Retinal pigment epithelial cell (primary cell): ENCODE measurements at places on chromosomes 12 and 14.

DNA sequence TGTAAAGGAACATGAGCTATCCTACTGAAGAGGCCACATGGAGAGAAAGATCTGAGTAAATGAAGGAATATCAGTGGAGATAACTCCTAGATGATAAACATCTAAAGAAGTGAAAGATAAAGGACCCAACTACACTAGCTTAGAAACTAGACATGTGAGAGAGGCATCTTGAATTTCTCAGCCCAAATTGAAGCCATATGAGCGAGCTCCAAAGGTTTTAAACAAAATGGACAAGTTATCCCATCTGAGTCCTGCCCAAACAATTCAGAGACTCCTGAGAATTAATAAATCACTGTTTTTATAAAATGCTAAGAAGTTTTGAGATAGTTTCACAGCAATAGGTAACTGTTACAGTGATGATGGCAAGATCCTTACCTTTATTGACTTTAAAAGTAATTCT, 438.9 kb downstream of the NAV3 start:
- no peak for DNase-seq

GRCh38 chr14:96710060-96710666, 87.0 kb upstream of the VRK1 start:
- DNase-seq: no peak

GRCh38 chr12:3354586-3354985, 136.4 kb upstream of the PRMT8 start:
- DNase-seq: no peak

DNA sequence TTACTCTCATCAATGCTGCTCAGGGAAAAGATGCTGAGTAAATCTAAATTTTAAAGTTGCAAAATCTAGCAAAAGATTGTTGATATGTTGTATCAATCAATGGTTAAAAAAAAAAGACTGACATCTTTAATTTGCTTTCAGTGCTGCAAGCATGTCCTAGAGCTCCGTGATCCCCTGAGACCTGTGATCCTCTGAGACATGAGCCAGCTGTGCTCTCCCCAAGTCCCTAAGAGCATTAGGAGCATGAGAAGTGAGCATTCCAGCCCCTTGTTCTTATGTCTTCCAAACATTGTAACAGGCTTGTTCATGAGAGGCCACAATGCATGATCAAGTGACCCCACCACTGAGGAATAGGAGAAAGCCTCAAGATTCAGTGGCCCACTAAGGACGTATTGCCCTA, 116.6 kb downstream of the DAD1 start:
- DNase-seq: no peak

GRCh38 chr12:93167841-93168492, 209.8 kb upstream of the NUDT4 start:
- no peak for DNase-seq

DNA sequence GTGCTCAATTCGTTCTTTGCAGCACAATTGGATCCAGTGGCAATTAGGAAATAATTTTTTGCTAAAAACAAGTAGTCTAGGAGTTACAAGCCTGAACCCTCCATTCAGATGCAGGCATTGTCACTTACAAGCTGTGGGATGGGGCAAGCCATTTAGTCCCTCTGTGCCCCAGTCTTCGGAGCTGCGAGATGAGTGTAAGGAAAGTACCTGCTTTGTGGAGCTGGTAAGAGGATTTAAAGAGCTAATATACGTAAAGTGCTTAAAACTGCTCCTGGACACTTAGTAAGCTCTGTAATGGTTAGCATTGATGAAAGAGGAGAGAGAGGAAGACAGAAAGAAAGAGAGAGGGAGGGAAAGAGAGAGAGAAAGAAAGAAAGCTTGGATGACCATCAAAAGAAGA, 112.5 kb downstream of the LGMN start:
- no peak for DNase-seq

GRCh38 chr12:103880299-103881142, 39.5 kb upstream of the NT5DC3 start:
- no peak for DNase-seq

DNA sequence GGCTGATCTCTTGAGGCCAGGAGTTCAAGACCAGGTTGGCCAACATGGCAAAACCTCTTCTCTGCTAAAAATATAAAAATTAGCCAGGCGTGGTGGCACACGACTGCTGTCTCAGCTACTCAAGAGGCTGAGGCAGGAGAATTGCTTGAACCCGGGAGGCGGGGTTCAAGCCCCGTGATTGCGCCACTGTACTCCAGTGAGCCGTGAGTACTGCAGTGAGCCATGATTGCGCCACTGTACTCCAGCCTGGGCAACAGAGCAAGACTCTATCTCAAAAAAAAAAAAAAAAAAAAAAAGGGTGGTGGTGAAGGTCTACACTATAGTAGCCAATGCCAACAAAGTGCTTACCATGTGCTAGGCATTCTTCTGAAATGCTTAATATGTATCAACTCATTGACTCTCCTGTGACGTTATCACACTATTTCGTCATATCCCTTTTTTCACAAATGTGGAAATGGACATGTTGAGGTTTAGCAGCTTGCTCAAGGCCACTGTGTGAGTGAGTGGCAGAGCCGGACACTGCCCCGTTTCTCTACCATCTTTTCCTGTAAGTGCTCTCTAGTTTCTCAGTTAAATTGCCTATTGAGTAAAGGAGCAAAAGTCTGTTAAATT, 59.6 kb downstream of the GNS start:
- DNase-seq: no peak

DNA sequence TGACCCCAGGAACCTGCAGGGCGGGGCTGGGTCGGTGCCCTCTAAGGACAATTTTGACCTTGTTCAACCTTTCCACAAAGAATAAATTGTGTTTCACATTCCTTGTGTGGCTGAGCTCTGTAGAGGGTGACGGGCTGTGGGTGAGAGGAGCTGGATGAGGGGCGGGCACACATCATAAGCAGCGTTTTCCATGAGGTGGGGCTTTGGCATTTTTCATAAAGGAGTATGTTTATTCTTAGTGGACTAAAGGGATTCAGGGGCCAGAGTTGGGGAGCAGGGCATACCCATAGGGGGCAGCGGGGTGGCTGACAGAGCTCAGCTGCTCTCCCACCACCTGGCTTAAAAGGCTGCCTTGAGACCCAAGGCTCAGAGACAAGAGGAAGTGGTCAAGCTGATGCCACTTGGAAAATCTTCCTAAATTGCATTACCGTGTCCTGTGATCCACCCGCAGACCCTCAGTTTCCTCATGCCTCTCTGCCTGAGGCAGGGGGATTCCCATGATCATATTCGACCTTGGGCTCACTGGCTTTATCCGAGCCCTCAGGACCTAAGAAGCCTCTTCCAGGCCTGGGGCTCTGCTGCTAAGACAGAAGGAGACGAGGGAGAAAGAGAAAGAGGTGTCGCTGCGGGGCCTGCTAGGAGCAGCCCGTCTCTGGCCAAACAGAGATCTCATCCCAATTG, 11.4 kb downstream of the MMP14 start:
- DNase-seq: no peak

DNA sequence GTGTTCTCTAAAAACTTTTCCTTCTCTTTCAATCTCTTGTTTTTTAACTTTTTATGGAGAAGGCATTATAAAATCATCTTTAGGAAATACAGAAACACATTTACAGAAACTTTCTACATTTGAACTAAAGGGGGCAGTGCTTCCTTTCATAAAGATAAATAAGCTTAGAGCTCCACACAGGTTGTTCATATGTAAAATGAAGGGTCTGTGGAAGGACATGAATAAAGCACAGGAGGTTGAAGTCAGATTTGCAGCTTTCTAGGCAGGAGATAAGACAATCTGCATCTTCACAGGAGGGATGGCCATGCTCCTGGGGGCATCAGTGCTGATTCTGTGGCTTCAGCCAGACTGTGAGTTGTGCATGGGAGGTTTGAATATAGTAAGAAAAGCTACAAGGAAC, 426.0 kb downstream of the DAD1 start:
- no peak for DNase-seq

GRCh38 chr12:118187751-118188435, 52.0 kb downstream of the PEBP1 start:
- no peak for DNase-seq

DNA sequence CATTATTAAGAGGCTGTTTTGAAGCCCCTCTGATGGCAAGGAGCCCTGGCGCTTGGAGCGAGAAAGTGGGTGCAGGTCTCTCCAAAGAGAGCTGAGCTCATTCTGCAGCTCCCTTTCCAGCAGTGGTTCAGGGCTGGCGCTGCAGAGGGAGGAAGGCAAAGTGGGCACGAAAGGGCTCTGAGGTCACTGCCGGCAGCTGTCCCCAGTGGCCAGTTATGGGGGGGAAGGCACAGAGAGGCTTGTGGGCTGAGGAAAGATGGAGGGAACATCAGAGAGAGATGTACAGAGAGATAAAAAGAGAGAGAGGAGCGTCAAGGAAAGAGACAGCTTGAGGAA, 75.2 kb upstream of the TBX5 start:
- no peak for DNase-seq

- peak; percentile 40 for DNase-seq
Measured at GRCh38 chr12:6778574-6779550, 6.5 kb downstream of the LAG3 start.

DNA sequence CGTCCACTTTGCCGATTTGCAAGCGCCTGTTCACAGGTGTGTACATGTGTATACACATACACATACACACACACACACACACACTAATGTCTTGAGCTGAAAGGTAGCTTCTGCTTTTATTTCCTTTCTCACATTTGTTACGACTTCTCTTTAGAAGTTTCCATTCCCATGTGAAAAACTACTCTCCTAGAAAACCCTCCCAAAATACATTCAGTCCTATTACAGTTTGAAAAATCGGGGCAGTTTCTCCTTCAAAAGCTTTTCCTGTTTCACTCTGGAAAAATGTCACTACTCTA, 3.9 kb downstream of the BLTP3B start:
- DNase-seq: no peak

DNA sequence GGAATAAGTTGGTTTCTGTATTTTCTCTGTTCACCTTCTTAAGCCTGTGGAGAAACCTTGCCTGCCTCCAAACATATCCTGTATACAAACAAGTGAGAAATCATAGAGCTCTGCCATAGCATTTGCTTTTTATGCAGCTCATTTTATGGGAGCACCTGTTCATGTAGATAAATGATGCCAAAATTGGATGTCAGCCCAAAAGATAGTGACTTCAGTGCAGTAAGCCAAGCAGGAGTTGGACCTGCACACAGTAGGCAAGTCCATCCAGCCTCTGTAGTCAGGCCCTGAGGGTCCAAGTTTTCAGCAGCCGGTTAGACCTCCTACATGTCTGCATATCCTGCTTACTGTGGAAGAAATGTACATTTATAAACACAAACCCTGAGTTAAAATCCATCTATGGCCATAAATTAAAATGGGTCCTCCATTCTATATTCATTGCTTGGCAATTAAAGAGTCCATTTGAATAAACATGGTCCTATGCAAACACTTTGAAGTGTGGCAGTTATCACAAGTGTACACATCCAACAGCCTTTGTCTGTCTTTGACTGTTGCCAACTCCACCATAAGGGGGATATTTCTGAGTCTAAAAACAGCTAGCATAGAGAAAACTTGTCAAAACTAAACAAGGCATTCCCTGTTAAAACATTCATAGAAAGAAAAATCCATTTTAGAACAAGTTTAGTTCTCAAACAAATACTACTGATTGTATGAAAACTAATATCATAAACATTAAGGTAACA, 847.8 kb downstream of the RPS29 start:
- no peak for DNase-seq

DNA sequence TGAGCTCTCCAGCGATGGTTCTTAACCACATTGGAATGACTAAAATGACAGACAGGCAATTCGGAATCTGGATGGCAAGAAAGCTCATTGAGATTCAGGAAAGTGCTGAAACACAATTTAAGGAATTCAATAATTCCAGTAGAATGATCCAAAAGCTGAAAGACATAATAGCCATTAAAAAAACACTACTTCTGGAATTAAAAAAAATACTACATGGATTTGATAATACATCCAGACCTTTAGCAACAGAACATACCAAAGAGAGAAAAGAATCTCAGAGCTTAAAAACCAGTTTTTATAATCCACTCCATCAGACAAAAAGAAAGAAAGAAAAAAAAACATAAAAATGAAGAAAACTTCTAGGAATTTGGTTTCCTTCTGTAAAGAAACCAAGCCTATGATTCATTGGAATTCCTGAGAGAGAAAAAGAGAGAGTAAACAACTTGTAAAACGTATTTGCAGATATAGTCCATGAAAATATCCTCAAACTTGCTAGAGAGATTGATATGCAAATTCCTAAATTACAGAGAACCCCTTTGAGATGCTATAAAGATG, 52.8 kb downstream of the SLCO1B1 start:
- DNase-seq: no peak

DNA sequence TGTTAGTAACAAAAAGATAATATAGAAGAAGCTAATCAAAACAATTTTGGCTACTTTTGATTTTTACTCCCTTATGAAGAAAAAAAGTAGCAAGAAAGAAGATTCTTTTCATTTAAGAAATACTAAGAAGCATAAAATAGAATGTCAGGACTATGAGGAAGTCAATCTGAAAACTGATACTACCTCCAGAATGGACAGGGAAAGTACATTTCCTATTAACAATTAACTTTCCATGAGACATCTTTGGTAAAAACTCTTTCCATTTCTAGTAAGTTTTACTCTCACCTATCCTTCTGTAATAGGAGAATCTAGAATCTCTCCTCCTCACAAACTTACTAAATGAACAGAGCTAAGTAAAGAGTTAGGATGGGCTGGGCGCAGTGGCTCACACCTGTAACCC, 51.3 kb upstream of the NPFF start:
- DNase-seq: no peak

GRCh38 chr14:72625689-72626088, 268.2 kb downstream of the DPF3 start:
- DNase-seq: no peak

DNA sequence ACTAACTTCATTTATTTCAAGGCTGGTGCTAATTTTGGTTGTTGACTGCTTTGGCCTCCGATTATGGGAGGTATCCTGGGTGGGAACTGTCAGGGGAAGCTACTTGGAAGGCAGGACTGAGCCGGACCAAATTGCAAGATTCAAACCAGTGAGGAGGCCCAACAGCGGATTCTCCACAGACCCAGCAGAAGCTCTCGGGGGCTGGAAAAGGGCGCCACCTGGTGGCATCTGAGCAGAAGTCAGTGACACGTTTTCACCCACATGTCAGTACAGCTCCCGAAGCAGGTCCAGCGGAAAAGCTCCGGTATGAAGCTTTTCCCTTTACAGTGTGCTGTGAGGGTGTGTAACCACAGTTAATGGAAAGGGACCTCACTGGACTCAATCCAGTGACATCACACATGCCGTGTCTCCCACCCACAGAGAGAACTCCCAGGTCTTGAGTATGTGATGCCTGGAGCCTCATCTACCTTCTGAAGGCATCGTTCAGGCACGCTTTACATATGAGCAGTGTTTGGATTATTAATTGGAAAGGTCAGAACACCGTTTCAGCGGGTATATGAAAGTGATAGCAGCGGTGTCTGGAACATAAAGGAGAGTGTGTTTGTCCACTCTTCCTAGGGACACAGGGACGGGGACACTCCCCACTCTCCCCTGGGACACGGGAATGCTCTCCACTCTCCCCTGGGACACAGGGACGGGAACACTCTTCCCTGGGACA, 3.6 kb upstream of the P2RX2 start:
- DNase-seq: peak; percentile 24

- no peak for DNase-seq
Measured at GRCh38 chr14:80077262-80077661, 134.0 kb downstream of the DIO2 start.
